Memory B cell (primary cell): ENCODE measurements at places on chromosomes 12 and 14.

GRCh38 chr12:32926963-32927362, 30.4 kb upstream of the PKP2 start:
- no peak for DNase-seq

- DNase-seq = no peak
Measured at GRCh38 chr14:42884100-42884499, 1277.4 kb downstream of the LRFN5 start.

DNA sequence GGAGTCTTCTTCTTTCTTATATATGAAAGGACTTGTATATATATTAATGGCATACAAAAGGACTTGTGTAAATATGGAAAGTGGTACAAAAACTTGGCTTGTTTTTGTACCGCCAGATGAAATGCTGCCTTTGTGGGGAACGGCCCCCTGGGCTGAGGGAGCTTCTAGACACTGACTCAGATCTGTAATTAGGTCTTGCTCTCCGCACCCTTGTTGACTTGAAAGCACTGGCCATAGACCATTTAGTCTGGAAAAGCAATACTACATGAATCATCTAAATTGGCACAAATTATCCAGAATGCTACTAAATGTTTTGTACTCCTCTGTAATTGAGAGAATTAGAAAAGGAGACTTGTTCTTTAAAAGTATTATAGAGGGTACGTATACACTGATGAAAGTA, 399.9 kb upstream of the RGS6 start:
- no peak for DNase-seq

GRCh38 chr12:100375038-100375735, 18.3 kb downstream of the SLC17A8 start:
- no peak for DNase-seq

DNA sequence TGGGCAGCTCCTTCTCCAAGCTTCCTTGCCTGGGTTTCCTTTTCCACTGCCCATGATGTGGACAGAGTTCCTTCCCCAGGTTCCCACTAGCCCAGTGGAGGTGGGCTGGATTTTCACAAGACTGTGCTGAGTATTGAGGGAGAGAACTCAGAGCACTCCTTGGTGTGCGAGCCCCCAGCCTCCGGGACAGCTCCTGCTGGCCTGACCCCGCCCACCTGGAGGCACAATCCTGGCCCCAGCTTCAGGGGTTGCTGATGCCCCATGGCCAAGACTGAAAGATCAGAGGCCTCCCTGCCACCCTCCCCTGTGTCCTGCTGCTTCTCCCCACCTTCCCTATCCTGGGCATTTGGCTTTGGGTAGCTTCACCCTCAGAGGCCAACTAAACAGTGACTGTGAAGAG, 7.7 kb downstream of the KCNH3 start:
- DNase-seq = no peak

GRCh38 chr12:69417741-69418167, 52.4 kb upstream of the FRS2 start:
- no peak for DNase-seq

DNA sequence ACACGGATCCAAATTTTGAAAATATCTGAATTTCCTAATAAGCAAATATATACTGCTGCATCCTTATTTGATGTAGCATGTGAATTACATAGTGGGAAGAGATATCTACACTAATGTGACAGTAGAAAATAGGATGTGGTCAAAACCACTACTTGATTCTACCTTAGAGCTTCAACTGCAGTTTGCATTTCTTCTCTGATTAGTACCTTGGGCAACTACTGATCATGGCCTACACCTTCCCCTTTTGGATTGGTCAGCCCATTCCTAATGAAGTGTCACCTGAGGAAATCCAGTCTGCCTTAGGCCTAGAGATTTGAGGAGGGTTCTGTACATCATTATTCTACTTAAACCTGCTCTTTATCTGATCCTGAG, 10.7 kb downstream of the LLPH start:
- no peak for DNase-seq

DNA sequence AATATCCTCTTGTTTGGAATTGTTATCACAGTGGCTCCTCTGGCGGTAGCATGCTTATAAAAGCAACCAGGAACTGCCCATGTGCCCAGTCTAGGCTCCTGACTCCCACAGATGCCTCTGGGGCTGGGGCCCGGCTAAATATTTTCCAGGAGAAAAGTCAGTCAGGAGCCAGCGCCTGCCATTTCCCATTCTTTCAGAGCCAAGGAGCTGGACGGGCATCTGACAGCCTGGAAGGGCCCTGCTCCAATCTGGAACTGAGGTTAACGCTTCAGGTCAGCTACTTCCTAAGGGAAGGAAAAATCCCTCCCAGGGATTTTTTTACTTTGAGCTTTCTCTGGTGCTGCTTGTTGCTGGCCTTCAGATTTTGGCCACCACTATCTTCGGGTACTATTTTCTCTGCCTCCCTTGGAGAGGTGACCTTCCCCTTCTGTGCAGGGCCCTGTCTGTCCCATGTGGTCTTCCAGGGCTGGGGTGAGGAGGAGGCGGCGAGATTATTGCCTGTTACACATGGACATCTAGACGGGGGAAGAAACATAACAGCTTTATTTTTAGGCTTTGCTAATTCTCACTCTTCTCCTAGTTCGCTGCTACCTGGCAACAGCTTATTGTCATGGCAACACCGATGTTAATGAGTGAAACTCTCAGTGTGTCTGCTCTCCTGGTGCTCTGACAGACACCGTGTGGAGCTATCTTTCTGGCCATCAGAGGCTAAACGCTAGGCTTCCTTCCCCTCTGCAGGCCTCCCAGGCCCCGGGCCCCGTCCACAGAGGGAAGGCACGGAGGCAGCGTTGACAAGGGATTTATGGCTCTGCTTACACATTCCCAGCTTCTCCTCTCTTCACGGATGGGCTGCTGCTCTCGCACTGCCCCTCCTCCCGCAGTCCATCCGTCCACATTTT, 160.4 kb downstream of the CACNA1C start:
- DNase-seq = no peak

DNA sequence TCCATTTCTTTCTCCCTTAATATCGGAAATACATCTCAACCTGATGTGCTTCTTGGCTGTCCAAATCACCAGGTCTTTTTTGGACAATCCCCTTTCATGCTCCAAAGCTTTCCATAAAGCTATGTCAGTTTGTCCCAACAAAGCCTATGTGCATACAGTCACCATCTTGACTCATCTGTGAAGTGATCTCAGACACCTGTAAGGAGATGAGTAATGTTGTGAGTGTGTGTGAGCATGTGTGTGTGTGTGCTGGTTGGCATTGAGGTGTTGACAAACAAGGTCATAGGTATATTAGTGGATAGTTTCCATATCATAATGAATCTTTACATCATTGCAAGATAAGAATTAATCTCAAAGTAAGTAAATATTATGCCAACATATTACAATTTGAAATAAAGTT, 1243.3 kb upstream of the SEL1L start:
- no peak for DNase-seq

GRCh38 chr14:101077481-101078074, 174.1 kb upstream of the RTL1 start:
- DNase-seq = no peak

- no peak for DNase-seq
Measured at GRCh38 chr14:22417914-22418313, 171.1 kb downstream of the DAD1 start.

- DNase-seq = peak; percentile 61
Measured at GRCh38 chr14:81219759-81220579, 790 bp downstream of the GTF2A1 start.

DNA sequence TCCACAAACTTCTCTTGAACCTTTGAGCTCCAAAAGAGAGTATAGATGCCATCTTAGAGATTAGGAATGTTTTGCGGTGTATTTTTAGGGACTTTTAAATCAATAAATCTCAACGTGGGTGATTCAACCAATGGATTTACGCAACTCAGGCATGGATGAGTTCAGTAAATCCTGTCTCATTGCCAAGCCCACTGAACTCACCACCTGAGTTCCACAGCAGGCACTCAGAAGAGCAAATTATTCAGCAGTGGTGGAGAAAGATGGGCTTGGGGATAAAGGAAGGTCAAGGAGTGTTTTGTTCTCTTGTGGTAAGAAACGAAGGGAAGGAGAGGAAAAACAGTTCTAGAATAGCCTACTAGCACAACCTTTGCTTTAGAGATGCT, 68.7 kb upstream of the HMGA2 start:
- no peak for DNase-seq

DNA sequence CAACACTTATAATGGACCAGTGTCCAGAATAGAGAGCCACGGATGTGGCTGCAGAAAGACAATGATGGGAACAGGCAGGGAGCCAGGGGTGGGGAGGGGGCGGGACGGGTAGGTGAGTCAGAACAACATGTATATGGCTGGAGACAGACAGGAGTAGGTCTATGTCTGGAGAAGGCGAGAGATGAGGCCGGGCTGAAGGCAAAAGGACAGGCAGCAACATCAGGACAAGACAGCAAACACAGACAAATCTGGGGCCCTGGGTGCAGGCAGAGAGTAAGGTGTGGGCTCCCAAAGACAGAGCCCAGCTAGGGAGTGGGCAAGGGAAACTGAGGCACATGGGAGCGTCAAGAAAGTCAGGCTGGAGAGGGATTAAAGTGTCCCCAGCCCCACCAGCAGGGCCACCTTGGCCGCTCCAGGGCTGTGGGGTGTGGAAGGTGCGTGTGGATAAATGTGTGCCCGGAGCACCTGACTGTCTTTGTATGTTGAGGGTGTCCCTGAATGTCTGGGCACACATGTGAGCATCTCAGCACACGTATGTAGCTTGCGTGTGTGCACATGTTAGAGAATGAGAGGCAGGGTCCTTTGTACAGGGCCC, 44.1 kb downstream of the FAM222A start:
- DNase-seq = no peak

DNA sequence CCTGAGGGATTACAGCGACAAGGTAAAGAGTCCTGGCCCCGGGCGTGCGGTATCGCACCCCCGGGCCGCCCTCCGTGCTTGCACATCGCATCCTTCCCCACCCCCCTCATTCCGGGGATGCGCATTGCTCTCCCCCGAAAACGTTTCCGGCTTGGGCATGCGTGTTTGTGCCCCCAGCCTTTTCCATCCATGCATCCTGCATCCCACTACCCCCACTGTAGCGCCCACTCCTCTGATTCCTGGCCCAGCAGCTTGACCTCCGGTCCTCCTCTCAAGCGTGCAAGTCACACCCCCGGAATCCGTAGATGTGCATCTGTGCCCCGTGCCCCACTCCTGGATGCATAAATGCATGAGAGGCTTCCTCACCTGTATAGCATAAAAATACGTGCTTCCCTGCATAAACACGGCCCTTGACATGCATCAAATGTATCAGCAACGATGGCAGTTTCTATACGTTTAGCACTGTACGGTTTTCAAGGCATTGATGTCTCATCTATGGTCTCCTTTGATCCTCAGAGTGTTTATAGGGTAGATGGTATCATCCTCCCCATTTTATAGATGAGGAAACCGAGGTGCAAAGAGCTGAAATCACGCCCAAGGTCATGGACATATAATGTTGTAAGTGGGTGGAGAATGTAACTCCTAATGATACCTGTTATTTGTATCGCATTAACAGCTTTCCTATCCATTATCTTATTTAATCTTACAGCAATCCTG, 484 bp downstream of the RIC8B start:
- DNase-seq = peak; percentile 22

DNA sequence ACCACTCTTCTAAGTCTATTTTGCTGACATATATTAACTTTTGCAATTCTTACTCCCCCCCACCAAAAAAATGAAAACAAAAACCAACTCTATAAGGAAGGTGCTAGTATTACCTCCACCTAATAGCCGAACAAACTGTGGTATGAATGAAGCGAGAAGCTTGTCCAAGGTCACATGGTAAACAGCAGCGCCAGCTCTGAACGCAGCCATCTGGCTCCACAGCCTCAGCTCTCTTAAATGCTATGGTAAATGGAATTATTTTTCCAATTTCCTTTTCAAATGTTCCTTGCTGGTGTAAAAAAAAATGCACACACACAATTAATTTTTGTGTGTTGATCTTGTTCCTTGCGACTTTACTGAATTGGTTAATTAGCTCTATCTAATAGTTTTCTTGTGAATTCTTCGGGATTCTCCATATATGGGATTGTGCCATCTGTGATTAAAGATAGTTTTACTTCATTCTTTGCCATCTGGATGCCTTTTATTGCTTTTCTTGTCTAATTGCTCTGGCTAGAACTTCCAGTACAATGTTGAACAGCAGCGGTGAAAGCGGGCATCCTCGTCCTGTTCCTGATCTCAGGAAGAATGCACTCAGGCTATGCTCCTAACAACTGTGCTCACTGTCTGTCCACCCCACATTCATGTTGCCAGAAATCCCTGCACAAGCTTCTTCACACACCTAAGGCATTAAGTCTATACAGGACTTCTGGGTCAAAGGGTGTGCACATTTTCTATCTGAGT, 10.7 kb upstream of the C12orf76 start:
- no peak for DNase-seq

DNA sequence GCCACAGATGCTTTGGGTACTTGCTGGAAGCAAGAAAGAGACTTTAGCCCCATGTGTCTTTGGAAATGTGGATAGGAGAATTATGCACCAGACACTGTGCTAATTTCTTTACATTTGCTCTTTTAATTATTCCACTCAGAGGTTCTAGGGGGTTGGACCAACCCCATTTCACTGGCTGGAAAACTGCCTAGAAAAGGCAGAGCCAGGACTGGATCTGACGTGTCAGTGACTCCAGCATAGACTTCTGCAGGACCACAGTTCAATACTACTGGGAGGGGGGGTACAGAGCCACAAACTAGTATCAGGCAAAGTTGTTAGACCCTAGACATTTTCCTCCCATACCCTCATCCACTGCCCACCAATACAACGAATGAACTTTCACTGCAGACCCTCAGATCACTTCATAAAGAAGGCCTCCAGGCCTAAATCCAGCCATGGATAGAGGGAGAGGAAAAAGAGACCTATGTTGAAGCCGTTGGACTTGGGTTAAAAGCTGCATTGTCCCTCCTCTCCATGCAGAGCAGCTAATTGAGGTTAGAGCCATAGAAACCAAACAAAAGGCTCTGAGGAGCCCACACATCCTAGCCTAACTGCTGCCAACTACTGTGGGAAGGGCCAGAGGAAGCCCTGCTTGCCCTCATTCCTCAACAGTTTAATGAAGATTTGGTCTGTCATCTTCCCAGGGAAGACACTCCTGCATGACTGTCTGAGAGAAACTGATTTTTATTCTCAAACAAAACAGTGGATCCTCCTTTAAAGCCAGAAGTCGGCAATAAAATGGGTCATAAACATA, 68.7 kb downstream of the STON2 start:
- no peak for DNase-seq

DNA sequence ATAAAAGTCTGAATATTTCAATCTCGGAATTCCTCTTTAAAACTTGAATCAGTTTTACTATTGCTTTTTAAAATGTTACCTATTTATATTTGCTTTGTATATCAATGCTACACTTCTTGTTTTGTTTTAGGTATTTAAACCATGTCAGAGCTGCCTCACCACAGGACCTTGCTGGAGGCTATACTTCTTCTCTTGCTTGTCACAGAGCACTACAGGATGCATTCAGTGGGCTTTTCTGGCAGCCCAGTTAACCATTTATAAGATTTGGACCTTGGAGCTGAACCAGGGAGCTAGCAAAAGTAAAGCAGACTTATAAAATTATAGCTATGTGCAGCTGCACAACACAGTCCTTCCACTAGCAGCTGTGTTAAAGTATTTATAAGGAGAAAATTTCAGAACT, 12.8 kb downstream of the TRMT5 start:
- DNase-seq = no peak

- no peak for DNase-seq
Measured at GRCh38 chr12:1703771-1704722, 13.2 kb downstream of the ADIPOR2 start.

- DNase-seq = peak; percentile 42
Measured at GRCh38 chr12:92144631-92145480, 790 bp downstream of the BTG1 start.
